Non-pigmented ciliary epithelial cell (primary cell): ENCODE measurements at places on chromosomes 2 and 18.

- no peak for DNase-seq
These were observed 263.6 kb upstream of the HNMT start for GRCh38 chr2:137700681-137701080.

GRCh38 chr2:158533009-158533408 is 76.3 kb downstream of the PKP4 start:
- DNase-seq = no peak

DNA sequence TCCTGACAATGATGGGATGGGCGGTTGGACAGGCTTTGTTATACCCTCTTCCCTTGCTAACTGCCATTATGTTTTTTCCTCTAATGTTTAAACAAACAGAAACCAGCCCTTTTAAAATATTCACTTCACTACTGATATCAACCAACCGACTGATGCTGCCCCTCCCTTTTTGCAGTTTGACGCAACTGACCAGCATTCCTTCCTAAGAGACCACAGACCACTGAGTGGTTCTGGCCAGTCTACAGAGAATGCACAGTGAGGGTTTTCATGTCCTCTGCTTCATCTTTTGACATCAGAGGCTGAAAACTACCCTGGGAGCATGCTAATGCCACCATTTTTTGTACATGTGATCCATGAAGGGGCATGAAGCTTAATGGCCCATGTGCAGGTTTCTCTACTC is 85.3 kb downstream of the CYP26B1 start:
- no peak for DNase-seq

DNA sequence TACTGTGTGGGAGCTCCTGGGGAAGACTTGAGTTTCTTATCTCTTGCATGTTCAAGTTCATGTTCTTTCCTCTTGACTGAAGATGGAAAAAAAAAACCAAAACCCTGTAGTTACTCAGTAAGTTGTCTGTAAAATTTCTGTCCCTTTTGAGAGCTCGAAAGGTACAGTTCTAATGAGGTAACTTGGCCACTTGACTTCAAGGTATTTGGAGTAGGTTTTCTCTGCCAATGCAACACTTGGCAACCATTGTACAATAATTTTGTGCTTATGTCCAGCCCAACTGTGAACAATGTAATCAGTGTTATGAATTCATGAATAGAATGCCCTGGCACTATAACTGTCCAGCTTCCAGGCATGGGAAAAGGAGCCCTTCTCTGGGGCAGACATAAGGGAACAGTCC is 111.0 kb downstream of the LIPG start:
- no peak for DNase-seq

DNA sequence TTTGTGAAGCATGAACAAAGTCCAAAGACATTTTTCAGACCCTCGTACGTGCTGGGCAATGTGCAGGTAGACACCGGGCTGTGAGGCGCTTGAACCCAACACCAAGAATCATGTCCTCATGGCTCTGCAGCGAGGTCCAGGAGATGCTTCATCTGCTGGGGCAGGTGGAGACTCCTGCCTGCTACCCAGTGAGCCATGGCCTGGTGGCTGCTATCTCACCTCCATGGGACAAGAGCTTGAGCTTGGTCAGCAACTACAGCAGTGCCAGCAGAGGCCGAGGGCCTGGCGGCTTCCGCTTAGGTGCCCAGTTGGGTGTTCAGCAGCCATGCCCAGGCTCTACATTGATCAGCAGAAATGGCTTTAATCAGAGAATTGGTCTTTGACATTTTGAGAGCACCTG is 281.0 kb upstream of the HS6ST1 start:
- no peak for DNase-seq

- no peak for DNase-seq
These were observed 922 bp downstream of the HS1BP3 start for GRCh38 chr2:20649976-20650375.

DNA sequence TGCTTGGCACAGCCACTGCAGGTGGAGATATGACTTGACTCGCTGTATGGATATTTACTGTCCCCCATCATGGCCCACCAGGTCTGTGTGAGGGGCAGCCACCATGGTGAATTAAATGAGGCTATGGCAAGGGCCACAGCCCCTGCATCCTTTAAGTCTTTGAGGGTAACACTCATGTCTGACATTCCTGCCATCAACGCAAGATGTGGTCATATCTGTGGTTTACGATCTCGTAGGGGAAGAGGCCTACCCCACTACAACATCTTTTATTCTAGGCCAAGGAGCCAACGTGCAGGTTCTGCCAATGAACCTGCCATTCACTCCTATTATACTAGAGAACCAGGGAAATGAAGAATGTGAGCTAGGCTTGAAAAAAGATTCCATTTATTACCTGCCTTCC is 381.6 kb upstream of the ID2 start:
- no peak for DNase-seq

DNA sequence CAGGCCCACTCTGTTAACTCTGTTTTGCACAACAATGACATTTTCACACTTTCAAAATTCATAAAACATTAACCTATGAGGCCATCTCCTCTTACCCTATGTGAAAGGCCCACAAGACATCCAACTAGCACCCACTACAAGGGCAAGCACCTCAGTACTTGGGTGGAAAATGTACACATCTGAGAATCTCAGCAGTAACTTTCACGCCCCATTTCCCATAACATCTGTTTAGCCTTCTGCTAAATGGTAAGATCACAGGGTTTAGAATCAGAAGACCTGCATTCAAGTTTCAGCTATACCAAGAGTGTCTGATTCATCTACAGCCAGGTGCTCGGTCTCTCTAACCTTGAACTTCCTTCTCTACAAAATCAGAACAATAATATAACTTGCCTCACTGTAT is 89.2 kb downstream of the SP100 start:
- DNase-seq = no peak

DNA sequence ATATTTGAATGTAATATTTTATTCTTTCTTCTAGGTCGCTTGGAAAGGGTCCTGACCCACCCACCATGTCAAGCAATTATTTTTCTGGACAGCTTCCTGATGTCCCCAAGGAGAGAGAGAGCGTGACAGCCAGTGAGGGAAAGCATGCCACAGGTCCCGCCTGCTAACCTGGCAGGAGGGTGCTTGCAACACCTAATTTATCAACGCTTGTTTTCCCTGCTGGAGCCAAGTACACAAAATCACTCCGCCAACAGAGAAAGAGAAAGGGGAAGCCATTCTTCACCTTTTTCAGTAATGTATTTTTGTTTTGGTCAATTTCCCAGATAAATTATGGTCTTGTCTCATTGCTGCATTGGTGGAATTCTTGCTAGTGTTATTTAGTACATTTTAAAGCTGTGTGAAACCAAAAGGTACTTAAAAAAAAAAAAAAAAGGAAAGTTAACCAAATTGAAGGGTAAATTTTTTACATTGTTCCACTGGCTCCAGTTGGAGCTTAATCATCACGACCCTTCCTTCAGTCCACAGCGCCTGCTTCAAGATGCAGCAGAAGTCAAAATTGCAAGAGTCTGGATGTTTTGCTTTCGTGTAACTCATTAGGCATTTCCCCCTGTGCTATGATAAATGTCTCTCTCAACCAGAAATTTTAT is 88.5 kb upstream of the COPS8 start:
- DNase-seq = no peak

GRCh38 chr2:221787561-221787960 is 215.5 kb upstream of the EPHA4 start:
- no peak for DNase-seq
